ENCODE measurements at places on chromosomes 3 and 15.
A peak's percentile ranks its signal among the peaks of the same experiment; 100 is the strongest.

DNA sequence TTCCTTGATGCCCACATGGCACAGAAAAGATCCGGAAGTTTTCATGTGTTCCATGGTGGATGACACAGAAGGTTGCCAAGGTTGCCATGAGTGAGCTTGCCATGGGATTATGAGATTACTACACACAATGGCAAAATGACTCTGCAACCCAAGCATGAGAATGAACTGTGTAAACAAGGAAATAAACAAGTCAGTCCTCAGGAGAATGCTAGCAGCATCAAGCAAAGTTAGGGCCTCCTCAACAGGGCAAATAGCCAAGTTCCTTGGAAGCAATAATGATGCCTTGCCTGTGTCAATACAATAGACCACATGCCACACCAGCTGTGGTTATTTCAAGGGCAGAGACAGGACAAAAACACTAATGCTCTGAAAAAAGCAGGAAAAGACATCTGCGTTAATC lies 41.8 kb downstream of the AQR start:
- DNase-seq, result no peak

- no peak for DNase-seq
Measured at GRCh38 chr3:126540342-126540849, 16.4 kb downstream of the CHST13 start.

DNA sequence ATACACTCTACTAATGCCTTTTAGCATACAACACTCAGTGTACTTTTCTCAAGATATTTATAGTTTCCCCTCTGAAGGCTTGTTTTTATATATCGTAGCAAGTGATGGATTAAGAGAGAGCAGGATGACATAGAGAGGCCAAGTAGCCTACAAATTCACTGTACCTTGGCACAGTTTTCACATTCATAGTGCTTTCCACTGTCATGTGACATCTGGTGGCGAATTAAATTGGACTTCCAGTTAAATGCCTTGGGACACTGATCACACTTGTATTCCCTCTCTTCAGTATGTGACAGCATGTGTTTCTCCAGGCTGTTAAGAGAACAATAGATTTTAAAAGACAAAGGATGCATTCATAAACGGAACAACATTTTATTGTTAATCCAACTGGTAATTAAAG lies 541.1 kb downstream of the MECOM start:
- DNase-seq, result no peak

- no peak for DNase-seq
Measured at GRCh38 chr3:124793054-124793739, 62.9 kb downstream of the UMPS start.

DNA sequence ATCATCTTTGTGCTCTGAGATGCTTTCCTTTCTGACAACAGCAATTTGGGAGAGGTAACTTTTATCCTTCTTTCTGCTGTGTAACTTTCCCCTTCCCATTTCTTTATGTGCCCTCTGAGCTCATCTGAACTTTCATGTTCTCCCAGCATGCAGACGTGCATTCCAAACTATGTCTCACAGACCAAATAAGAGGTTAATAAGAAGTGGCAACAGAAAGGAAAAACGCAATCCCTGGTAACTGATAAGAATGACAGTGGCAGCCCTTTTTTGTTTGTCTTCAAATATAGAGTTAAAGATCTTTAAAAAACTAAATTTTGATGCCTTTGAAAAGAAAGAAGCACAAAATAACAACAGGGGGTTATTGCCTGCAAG lies 533.4 kb downstream of the FOXP1 start:
- DNase-seq, result no peak

- DNase-seq, result no peak
Measured at GRCh38 chr3:70532806-70533205, 220.4 kb upstream of the MDFIC2 start.

GRCh38 chr15:27989838-27990237 lies 109.3 kb downstream of the OCA2 start:
- no peak for DNase-seq

GRCh38 chr3:33578325-33579177 lies 138.3 kb upstream of the UBP1 start:
- no peak for DNase-seq

- no peak for DNase-seq
Measured at GRCh38 chr15:97071668-97072067, 741.2 kb downstream of the NR2F2 start.

GRCh38 chr3:10173926-10174435 lies 9.3 kb downstream of the IRAK2 start:
- DNase-seq, result no peak

- no peak for DNase-seq
Measured at GRCh38 chr3:154122912-154123559, 1.8 kb downstream of the ARHGEF26 start.

DNA sequence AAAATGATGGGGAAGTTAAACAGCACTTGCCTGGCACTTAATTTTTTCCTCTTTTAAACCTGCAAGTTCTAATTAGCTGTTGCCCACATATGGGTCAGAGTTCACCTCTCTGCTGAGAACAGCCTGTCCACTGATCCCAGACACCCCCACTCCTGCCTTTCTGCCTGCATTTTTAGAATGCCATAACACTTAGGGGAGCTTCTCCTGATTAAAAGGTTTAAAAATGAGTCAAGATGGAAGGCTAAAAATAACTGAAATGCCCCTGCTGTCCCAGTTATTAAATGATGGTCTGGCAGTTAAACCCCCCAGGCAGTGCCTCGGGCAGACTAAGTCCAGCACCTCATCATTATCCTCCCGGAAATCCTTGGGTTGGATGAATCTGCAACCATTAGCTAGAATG lies 913.6 kb upstream of the ARPP21 start:
- DNase-seq, result no peak

DNA sequence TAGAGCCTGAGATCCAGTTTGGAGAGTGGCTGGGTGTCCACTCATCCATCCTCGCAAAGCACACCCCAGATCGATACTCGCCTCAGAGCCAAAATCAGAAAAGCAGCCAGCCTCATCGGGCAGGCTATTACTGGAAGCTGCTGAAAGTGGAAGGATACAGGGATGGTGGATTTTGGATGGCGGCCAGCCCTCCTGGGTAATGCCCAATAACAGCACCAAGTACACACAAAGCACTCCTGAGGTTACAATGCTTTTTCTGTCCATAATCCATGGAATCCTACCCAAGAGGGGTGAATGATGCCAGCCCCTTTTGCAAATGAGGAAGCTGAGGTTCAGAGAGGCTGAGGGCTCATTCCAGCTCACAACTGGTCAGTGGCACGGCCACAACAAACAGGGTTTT lies 93.1 kb upstream of the SLC6A11 start:
- no peak for DNase-seq

- no peak for DNase-seq
Measured at GRCh38 chr15:66826507-66826906, 124.5 kb downstream of the SMAD6 start.

DNA sequence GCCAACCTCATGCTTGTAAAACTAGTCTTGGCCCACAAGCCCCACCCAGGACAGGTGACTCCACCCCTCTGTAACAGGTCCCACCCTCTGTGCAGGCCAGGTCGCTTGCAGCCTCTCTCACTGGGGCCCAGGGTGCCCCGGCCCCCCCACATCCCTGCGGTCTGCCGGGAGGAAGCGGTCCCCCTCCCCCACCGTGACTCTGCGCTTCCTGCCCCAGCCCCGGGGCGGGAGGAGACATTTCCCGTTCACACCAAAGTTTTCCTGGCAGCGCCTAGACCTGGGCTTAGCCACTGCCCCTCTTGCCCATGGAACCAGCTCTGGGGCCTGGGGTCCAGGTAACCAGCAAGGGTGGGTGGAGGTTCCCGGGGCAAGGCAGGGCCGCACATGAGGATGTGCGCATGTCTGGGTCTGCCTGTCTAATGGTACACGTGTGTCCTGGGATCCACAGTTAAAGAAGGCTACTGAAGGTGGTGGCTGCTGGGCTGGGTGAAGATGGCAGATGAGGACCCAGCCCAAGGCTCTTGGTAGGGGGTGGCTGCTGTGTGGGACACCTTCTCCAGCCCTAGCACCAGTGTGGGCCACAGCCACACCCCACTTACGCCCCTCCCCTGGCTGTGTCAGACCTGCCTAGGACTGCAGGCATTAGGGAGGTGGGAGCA lies 8.4 kb downstream of the NBEAL2 start:
- peak; percentile 76 for DNase-seq

GRCh38 chr3:7745711-7746110 lies 755.9 kb upstream of the LMCD1 start:
- no peak for DNase-seq

- no peak for DNase-seq
Measured at GRCh38 chr3:150472421-150472820, 64.3 kb downstream of the TSC22D2 start.

GRCh38 chr3:185114756-185115155 lies 38.1 kb downstream of the C3orf70 start:
- DNase-seq, result no peak

GRCh38 chr3:143697975-143698374 lies 150.3 kb downstream of the SLC9A9 start:
- no peak for DNase-seq

GRCh38 chr3:161838021-161838420 lies 341.4 kb downstream of the OTOL1 start:
- DNase-seq, result no peak

DNA sequence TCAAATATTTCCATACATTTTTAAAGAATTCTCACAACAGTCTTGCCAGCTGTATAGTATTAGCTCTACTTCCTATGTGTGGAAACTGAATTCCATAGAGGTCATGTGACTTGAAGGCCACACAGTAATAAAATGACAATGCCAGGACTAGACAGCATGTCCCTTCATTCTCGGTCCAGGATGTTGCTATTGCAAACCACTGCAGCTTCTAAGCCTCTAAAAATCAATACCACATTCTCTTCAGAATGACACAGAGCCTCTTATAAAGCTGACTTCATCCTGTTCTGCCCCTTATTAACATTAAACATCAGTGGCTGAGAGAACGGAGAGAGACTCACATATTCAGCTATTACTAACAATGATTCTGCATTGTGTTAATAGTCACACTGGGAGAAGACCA lies 240.3 kb upstream of the PEX5L start:
- no peak for DNase-seq

DNA sequence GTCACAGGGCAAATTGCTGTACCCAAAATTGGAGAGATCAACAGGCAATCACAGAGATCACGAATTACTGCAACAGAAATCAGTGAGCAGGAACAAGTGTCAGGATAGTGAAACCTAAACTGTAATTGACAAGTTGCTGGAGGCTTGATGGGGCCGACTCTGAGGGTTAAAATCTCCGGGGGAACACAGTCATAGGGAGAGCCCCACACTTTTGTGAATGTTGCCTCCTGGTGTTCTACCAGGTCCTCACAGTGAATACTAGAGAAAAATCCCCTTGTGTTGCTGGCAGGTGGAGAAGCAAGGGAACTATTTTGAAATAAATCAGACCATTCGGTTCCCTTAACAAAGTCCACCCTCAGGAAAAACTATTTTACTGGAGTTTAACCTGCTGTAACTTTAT lies 697.5 kb upstream of the CBLB start:
- no peak for DNase-seq

- DNase-seq, result no peak
Measured at GRCh38 chr3:58383904-58384303, 49.7 kb downstream of the PDHB start.

GRCh38 chr15:80509800-80510199 lies 105.6 kb downstream of the ARNT2 start:
- no peak for DNase-seq

GRCh38 chr3:46348823-46349482 lies 5.0 kb upstream of the CCR2 start:
- no peak for DNase-seq

GRCh38 chr15:69869881-69870505 lies 227.7 kb downstream of the TLE3 start:
- DNase-seq, result no peak

DNA sequence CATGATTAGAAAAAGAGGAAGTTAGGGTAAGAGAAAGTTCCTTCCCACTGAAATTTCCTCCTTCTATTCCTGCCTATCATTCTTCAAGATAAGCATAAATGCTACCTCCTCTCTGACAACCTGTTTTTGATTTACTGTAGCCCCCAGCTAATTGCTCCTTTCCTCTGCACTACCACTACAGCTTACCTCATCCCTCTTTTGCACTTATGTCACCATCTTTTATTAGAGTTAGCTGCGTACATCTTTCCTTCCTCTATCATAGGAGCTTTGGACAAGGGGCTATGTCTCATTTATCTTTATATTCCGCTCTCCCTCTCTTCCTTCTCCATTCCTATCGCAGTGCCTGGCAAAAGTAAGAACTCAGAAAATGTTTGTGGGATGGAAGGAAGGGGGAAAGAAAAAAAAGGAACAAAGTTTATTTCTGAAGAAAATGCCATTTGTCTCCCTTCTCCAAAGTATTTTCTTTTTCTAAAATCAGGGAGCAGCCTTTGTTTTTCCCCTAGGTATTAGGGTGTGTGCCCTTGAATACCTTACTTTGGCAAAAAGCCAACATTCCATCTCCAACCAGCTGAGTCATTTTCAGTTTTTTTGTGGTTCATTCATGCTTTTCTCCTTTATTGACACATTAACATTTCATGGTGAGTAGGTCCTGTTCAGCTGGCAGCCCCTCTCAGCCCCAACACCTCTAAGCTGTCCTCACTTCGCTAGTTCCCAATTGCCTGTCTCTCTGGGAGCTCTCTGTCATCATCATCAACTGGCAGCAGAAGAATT lies 87.6 kb upstream of the SOX2 start:
- no peak for DNase-seq

DNA sequence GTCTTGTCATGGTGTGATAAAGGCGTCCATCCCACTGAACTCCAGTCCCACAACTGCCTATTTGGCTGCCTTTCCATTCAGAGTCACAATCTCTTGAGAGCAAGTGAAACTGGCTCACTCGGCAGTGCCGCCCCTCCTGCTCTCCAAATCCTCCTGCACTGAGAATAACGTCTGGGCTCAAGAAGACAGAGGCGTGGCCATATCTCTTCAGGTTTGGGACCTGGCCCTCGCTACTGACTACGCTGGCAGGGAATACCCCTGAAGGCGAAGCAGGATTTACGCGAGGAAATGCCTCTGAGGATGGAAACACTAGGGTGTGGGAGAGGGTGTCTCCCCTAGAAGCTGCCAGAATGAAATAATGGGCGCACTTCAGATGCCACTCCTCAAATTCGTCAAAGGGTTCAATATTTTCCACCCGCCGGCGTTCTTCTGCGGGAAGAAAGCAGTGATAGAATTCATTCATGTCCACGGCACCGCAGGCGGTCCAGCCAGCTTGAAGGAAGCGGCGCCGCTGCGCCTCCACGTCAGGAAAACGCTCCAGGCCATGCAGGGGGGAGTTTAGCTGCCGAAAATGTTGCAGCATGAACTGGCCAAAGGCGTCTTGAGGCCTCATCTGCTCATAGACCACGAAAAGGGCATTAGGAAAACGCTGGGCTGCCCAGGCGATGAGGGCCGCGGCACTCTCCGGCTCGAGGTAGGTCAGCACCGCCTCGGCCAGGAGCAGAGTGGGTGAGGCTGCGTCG lies 985 bp downstream of the LCMT2 start:
- DNase-seq, result no peak
